Neural crest cell (in vitro differentiated cells): ENCODE measurements at places on chromosomes 7 and 10. TPM values are rescaled to one million over a fixed set of nuclear protein-coding genes. Genes with fewer than 3 reads are reported as not detected.

OPN1SW gene
- not detected in 2 replicates for total RNA-seq

ACTA2 gene
- total RNA-seq, result 7.0 and 7.6 TPM in 2 replicates

C10orf71 gene
- not detected in 2 replicates for total RNA-seq

RBM20 gene
- 0.58 and 0.61 TPM in 2 replicates for total RNA-seq

RNF133 gene
- total RNA-seq, result 0.16 TPM in 1 of 2 replicates, not detected in the other

CPEB3 gene
- total RNA-seq, result 1.4 and 1.6 TPM in 2 replicates

TCAF2 gene
- total RNA-seq, result 0.09 and 0.11 TPM in 2 replicates

UTF1 gene
- not detected in 2 replicates for total RNA-seq

GRCh38 chr10:62046522-62047227 lies 145.2 kb downstream of the ARID5B start:
- no peak for DNase-seq

- no peak for DNase-seq
Measured at GRCh38 chr10:31875608-31876007, 53.0 kb downstream of the ARHGAP12 start.

DNA sequence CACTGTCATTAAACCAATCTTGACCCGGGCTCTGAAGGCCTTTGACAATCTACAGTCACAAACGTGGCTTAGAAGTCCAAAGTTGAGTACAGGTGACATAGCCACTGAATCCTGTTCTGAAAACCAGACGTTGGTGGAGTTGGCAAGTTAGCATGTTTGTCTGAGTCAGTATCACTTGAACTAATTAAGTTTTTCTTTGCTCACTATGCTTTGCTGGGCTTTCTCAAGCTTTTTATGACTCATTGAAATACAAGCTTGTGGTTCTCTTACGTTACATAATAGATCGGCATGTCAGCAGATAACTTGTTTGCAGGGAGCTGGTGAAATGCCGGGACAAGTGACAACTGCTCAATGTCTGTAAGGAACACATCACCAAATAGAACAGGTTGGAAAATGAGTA lies 53.8 kb downstream of the ARL5B start:
- DNase-seq, result no peak

- no peak for DNase-seq
Measured at GRCh38 chr7:136877509-136877908, 9.1 kb downstream of the CHRM2 start.

- no peak for DNase-seq
Measured at GRCh38 chr7:121049028-121049791, 60.7 kb downstream of the CPED1 start.

- DNase-seq, result peak; percentile 86
Measured at GRCh38 chr7:101077303-101078086, 7.8 kb upstream of the TRIM56 start.

DNA sequence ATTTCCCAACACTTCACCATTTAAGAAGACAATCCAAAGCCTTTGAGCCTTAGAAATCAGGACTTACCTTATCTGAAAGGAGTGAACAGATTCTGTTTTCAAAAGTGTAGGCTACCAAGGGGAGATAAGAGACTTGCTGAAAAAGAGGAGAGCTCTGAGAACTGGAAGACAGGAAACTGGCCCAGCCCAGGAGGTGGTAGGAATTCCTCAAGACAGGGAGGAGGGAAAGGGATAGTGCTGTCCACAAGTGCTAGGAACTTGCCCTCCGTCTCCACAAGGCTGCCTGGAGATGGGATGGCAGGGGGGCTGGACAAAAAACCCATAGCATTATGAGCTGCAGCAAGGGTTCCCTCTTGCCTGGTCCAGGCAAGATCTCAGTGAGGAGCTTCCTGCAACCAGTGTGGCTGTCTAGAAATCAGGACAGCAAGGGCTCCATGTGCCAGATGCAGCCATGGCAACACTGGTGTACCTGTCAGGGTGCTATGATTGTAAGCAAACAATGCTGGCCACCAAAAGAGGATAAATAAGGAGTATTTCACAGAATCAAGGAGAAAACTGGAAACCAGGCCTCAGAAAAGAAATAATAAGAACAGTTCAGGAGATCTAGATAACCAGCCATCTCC lies 22.7 kb upstream of the FRMD4A start:
- no peak for DNase-seq

GRCh38 chr10:14080795-14081194 lies 249.9 kb downstream of the FRMD4A start:
- DNase-seq, result no peak

- no peak for DNase-seq
Measured at GRCh38 chr7:3558400-3558799, 257.3 kb downstream of the SDK1 start.

DNA sequence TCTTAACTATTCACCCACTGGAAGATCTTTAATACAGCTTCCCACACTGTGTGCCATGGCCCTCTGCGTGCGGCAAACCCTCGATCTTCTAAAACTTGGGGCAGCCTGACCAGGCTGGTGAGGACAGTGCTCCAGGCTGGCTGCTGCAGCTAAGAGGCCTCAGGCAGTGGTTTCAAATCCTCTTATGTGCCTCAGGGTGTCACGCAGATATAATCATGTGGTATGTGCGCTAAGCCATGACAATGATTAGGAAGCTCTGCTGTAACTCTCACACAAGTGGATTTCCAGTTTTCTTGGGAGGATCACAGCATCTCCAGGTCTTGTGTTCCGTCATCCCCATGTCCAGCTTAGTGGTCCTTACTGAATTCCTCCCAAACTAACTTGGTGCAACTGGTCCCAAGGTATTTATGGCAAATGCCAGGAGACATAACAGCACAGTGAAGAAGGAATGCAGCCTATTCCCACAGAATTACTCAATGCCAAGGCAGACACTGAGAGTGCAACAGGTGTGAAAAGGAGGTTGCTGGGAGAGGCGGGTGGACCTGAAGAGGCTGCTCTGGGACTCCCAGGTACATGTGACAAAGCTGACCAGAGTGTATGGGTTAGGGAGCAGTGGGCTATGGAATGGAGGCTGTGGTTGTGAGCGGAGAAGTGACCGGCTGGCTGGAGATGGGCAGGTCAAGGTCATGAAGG lies 2.3 kb downstream of the HPS1 start:
- DNase-seq, result no peak

DNA sequence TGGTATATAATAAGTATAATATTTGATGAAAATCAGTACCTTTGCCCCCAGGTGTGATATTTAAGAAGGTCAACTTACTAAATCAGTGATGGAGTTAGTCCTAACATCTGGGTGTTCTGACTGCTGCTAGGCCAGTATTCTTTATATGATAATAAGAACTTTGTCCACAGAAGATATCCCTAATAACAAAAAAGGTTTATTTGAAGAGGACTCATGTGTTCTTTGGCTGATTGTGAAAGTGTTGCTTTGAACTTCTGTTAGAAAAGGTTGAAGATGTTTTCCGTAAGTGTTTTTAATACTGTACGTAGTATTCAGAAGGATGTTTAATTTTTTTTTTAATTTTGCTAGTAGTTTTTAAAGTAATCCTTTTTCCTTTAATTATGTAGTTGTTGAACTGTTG lies 10.2 kb downstream of the PTEN start:
- no peak for DNase-seq

DNA sequence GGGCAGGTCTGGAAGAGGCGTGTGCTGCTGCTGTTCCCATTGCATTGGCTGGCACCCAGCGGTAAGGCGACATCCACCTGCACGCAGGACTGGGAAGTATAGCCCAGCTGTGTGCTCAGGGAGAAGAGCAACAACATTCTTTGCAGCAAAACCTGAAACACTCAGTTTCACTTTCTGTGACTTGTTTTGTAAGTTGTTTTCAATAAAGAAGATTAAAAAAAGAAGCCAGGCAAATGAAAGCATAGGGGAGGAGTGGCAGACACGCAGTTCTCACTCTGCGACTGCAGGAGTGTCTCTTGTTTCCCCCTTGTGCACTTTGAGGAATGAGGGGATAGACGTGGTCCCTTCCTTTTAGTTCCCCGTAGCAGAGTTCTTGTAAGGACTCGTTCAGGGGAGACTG lies 5.8 kb downstream of the FBH1 start:
- no peak for DNase-seq

DNA sequence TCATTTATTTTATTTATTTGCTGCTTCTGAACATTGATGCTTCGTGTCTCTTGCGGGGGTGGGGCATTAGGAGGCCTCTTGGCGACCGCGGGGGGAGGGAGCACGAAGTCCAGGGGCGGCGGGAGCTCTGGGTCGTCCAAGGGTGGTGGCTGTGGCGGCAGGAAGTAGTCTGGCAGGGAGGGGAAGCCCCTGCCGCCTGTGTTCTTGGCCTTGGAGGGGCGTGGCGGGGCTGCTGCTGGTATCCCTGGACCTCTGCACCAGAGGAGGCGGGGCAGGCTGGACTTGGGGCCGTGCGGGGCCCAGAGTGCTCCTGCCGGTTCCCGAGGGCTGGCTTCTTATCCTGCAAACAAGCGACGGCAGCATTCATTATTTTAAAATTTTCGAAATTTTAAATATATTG lies 70.5 kb upstream of the ABI1 start:
- peak; percentile 34 for DNase-seq
